NCI-H1436 (cell line): ENCODE measurements at places on chromosomes 3 and 15.

GRCh38 chr3:11452312-11452711 lies 180.1 kb downstream of the ATG7 start:
- DNase-seq, result no peak

DNA sequence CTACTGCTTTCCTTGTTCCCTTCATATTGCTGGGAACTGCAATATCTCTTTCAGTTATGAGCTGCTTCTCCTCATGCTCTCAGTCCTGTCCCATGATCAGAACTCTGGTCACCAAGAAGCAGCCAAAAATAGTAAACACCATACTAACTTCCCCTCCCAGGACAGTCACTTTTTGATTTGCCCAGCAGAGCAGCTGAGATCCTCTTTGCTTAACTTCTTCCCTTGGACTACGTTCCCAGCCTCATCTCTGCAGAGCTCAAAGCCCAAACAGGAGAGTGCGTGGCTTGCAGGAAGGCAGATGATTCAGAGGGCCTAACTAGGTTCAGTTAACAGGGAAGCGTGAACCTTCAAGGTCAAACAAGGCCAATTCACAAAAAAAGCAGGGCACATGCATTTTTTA lies 153.2 kb downstream of the CTNNB1 start:
- no peak for DNase-seq

GRCh38 chr3:66039590-66039887 lies 821 bp upstream of the MAGI1 start:
- DNase-seq, result no peak

DNA sequence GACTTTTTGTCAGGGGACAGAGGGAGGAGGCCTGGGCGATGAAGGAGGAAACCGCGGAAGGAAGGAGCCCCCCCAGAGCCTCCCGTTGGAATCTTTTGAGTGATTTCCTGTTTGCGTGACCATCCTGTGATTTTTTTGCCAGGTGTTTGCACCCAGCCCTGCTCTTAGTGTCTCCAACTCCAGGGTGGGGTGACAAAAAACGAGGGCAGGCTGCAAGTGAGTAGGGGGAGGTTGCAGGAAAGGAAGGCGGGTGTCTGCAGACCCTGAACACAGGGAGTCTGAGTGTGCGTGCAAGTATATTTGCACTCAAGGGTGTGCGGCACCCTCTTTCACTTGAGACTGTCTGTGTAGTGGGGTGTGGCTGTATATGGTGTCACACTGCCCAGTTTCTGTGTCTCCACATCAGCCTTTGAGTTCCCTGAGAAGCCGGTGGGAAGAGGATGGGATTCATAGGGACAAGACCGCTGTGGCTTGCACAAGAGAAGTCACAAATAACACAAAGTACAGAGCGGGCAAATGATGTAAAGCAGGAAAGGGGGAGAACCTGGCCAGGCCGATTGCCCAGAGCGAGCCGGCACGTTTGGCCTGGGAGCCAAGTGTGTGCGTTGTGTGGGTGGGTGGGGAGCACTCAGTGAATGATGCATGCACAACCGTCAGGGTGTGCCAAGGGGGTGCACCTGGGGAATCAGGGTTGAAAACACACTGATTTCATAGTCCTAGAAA lies 6.6 kb downstream of the ISLR2 start:
- DNase-seq, result no peak

DNA sequence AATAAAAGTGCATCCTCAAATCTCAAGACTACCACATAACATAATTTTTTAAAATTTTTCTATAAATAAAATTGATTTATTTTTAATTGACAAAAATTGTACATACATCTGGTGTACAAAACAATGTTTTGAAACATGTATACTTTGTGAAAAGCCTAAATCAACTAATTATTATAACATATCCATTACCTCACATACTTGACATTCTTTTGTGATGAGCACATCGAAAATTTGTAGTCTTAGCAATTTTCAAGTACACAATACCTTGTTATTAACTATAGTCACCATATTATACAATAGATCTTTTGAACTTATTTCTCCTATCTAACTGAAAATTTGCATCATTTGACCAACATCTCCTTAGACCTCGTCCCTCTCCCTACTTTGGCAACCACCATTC lies 7.9 kb upstream of the WNT5A start:
- DNase-seq, result no peak

DNA sequence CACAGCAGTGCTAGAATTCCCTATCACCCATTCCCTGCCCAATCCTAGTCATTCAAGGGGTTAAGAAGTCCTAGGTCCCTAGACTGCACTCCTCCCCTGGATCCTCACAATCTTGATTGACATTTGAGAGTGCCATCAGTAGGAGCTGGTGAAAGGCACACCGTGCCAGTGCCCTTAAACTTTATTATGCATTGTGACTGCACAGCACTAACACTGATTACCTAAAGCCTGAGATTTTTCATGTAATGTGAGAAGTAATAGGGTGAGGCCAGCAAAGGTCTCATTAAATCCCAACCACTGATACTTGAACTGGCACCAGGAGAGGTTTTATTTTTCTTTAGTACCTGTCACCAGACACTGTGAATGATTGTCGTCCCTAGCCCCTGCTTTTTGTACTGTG lies 16.3 kb downstream of the GXYLT2 start:
- no peak for DNase-seq

- no peak for DNase-seq
Observed at GRCh38 chr3:100978011-100978659, 15.1 kb downstream of the ABI3BP start.

- DNase-seq, result no peak
Observed at GRCh38 chr3:165683947-165684346, 153.3 kb downstream of the BCHE start.

DNA sequence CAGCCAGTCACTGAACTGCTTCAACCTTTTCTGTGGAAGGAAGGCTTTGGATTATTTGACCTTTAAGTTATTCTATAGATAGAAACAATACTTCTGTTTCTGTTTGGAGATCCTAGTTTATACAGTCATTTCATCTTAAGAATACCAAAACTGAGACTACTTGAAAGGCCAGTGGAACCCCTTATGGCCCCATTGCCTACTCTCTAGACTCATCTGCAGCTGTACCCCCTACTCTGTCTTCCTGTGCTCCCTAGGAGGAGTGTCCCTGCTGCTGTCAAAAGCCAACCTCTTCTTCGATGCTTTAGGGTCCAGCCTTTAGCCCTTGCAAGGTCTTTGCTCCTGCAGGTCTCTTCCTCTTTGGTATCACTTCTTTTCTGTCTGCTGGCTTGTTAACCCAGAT lies 169.6 kb downstream of the EDEM1 start:
- no peak for DNase-seq

GRCh38 chr3:132963786-132964185 lies 74.4 kb upstream of the TMEM108 start:
- DNase-seq, result no peak

GRCh38 chr3:188088948-188089685 lies 64.8 kb upstream of the LPP start:
- no peak for DNase-seq

DNA sequence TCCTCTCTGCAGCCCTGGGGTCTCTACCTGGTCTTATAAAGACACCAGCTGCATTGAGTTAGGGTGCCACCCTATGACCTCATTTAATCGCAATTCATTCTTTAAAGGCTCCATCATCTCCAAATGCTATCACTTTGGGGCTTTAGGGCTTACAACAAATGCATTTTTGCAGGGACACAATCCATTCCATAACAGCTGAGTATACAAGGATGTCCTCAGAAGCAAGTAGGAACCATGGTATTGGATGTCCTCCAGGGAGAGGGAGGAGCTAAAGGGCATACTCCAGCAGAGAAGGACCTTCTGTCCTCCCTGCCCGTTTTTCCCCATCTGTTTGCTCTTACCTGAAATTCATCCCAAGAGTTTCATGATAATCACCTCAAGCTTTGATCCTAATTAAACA lies 30.3 kb downstream of the UMPS start:
- no peak for DNase-seq

GRCh38 chr3:134350266-134350665 lies 24.0 kb downstream of the AMOTL2 start:
- no peak for DNase-seq

GRCh38 chr3:184880276-184881019 lies 68.5 kb downstream of the VPS8 start:
- DNase-seq, result no peak

DNA sequence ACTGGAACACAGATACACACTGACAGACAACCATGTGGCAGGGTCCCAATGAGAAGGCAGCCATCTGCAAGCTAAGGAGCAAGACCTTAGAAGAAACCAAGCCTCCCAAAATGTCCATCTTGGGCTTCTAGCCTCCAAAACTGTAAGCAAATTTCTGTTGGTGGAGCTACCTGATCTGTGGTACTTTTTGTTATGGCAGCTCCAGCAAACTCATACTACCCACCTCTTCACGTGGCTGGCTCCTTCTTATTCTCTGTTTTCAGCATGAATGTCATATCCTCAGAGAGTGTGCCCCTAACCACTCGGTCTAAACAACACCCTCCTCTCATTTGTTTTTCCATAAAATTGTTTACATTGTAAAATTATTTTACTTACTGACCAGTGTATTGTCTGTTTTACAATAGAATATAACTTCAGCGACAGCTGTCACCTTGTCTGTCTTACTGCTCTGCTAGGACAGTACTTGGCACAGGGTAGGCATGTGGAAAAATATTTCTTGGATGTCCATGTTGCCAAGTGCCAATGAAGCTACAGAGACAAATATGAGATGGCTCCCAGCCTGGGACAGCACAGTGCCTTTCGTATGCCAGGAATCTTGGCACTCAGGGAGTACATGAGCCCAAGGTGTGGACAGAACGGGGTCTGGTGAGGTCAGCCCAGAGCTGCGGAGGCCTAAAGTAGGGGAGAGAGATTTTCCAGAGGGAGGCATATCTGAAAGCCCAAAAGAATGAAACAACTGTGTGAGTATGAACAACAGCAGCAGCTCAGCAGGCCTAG lies 17.4 kb upstream of the SLC25A36 start:
- no peak for DNase-seq

DNA sequence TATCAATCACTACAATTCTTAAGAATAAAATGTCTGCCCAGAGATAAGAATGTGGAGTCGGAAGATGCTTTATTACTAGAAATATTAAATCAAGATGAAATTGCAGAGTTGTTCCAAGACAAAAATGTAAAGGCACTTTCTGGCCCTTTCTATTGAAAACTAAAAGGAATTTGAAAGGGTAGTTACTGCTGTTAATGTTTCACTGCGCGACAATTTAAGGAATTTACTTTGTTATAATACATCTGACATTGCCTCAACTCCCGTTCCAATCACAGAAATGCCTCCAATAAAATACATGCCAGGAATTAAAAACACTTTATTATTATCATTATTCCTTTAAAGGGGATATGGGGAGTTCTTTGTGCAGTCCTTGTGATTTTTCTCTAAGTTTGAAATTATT lies 26.4 kb downstream of the RSL24D1 start:
- no peak for DNase-seq

DNA sequence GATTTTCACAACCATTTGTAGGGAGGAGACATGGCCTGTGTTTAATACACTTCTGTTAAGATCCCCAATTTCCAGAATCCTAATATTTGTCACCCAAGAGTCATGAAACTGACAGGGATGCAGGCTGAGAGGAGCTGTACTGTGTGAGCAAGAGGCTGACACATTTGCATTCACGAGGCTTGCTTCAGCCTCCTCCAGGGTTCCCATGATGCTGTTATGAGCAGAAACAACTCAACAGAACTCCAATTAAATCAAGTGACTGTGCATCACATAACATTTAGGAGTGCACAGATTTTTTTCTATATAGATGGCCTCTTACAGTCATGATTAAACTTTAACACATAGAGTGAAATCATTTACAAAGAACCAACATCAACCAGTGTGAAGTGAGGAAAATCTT lies 292.3 kb upstream of the STT3B start:
- no peak for DNase-seq

GRCh38 chr3:165181556-165181955 lies 14.6 kb downstream of the SLITRK3 start:
- DNase-seq, result no peak

GRCh38 chr3:32856355-32856889 lies 38.6 kb downstream of the TRIM71 start:
- DNase-seq, result no peak

- no peak for DNase-seq
Observed at GRCh38 chr3:63909431-63909830, 2.8 kb downstream of the SCAANT1 start.

- no peak for DNase-seq
Observed at GRCh38 chr3:194548346-194549321, 61.8 kb upstream of the ATP13A3 start.

- no peak for DNase-seq
Observed at GRCh38 chr3:54698054-54698453, 229.8 kb downstream of the LRTM1 start.

DNA sequence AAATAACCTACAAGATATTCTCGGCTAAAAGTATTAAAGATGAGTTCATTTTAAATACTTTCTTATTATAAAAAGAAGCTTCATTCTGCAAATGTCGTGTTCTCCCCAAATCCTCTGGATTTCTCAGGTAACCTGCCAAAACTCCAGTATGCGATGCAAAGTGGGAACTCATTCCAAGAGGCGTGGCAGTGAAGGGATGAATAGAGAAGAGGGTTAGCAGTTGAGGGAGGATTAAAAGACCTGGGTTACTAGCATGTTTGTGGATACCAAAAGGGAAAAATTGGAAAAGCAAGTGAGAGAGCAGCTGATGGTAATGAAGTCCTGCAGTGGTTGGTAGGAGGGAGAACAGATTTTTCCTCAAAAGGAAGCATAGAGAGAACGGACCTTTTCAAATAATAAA lies 61.6 kb downstream of the ATP2C1 start:
- no peak for DNase-seq

DNA sequence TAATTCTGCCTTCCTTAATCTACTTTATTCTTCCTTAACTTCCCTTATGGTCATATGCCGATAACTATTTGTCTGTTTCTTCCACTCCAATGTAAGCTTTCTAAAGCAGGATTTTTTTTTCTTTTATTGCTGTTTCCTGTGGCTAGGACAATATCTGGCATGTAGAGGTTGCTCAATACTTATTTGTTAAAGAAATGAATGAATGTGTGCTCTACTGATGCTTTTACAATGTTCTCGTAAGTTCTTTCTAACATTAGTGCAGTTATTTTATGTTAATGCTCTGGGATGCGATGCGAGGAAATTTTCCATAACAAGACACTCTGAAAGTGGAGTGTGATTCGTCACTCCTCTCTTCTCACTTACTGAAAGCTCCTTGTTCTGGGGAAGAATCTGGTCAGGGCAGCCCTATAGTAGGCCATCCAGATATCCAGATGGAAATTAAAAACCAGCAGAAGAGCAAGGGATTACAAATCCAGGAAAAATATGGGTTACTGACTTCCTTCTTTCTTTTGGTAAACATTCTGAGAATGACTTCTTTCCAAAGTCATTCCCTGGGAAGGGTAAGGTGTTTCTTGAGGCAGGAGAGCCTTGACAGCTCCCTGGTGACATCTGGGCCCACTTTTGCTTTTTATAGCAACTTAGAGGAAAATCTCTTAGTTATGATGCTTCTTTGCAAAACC lies 420.4 kb downstream of the PDCD6IP start:
- no peak for DNase-seq

GRCh38 chr15:50906954-50907600 lies 1.4 kb upstream of the AP4E1 start:
- DNase-seq, result no peak

DNA sequence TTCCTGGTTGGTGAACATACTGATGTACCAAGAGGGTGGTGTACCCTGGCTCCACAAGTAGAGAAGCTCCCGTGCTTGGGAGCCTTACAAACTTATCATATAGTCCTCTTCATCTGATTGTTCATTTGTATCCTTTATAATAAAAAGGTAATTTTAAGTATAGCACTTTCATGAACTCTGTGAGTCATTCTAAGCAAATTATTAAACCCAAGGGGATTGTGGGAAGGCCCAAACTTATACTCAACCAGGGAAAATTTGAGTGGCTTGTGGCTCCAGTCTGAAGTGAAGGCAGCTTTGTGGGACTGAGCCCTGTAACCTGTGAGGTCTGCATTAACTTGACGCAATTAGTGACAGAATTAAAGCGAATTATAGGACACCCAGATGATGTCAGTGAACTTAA lies 29.0 kb downstream of the TTBK2 start:
- DNase-seq, result no peak
